ENCODE measurements at places on chromosomes 7 and 10.

- DNase-seq = no peak
Measured at GRCh38 chr7:44259547-44260457, 59.0 kb downstream of the YKT6 start.

DNA sequence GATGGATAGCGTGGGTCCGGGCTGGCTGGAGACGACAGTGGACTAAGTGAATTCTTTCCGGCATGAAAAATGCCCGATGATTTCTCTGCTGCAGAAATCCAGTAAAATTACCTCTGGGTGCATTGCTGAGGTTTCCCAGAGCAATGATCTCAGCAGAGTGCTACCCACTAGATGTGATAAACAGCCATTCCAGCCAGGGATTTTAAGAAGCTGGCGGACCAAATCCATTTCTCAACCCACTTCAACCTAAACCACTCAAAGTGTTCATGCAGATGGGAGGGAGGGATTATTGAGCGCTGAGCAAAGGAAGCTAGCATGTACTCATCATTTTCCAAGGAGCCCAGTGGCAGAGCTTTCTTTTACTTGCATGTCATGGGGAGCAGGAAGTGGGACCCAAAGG, 116.7 kb downstream of the PRKCQ start:
- DNase-seq = no peak

GRCh38 chr10:62707810-62708209, 96.7 kb upstream of the ADO start:
- no peak for DNase-seq

DNA sequence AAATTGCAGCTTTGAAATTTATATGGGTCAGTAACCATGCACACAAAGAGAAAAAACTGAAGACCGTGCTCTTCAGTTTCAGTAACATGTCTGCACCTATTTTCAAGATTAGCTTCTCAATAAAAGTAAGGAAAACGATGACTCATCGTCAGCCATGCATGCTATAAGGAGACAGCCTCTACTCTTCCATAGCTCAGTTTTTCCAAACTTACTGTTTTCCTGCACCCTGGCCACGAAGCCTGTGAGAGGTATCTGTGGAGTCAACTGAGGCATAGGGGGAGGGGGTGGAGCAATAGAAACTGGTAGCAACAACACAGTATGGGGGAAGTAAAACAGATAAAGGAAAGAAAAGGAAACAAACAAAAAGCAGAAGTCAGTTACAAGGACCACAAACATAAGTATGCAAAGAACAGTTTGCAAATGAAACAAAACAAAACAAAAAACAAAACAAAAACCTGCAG, 58.0 kb downstream of the PDSS1 start:
- peak; percentile 55 for DNase-seq

- peak; percentile 41 for DNase-seq
Measured at GRCh38 chr10:100731407-100732240, 13.8 kb upstream of the PAX2 start.

DNA sequence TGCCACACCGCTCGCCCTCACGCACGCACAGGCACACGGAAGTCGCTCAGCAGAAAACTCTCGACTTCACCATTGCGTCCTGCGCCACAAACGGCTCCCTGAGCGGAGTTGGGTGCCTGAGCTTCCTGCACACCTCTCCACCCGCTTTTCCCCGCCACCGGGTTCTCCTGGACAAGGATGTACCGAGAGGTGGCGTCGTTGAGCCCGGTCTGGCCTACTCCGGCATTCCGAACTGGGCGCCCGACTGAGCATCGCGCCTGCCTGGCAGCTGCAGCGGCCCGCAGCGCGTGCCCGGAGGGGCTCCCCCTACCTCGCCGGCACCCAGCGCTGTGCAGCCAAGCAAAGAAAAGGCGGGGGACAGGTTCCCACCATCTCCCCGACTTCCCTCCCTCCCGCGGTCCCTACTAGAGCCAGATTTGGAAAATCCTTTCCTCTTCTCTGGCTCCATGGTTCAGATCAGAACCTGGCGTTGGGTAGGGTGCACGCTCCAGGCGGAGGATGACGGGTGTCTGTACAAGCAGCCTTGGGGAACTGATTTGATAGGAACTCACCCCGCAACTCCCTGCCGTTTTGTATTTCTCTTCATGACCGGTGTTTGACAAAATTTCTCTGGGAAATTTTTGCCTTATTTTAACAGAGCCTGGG, 1.7 kb downstream of the SORCS3 start:
- peak; percentile 25 for DNase-seq

GRCh38 chr10:126027692-126028091, 131.3 kb downstream of the FANK1 start:
- DNase-seq = no peak

- DNase-seq = no peak
Measured at GRCh38 chr7:34090816-34091215, 185.5 kb downstream of the BMPER start.

DNA sequence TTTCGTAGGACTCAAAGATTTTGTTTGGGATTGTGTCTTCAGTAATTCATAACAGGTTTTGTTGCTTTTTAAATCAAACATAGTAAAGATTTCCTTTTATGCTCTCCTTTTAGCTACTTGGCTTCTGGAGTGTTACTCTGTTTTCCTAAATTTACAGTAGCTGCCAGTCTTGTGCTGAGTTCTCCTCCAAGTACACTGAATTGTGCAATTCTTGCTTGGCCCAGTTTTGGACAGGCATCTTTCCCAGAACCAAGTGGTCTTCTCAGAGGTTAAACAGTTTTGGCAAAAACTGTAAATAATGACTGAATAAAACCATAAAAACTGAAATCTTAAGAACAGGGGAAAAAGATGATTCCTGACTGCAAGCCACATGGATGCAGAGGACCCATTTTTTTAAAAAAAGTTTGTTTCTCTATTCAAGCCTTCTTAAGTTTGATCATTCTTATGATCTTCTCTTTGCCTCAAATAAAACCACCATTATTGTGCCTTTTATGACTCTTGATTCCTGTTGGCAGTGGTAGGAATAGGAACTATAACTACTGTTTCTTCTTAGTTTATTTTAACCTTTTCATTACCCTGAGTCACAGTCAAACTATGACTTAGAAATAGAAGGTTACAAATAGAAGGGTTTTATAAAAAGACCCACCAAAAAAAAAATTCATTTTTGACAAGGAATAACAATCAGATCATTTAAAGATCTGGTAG, 88.0 kb downstream of the MDFIC start:
- DNase-seq = no peak

GRCh38 chr10:130810856-130811255, 500.7 kb downstream of the TCERG1L start:
- no peak for DNase-seq

- DNase-seq = no peak
Measured at GRCh38 chr7:44771358-44771757, 22.7 kb downstream of the ZMIZ2 start.

GRCh38 chr10:110448682-110449418, 48.9 kb upstream of the DUSP5 start:
- DNase-seq = no peak

DNA sequence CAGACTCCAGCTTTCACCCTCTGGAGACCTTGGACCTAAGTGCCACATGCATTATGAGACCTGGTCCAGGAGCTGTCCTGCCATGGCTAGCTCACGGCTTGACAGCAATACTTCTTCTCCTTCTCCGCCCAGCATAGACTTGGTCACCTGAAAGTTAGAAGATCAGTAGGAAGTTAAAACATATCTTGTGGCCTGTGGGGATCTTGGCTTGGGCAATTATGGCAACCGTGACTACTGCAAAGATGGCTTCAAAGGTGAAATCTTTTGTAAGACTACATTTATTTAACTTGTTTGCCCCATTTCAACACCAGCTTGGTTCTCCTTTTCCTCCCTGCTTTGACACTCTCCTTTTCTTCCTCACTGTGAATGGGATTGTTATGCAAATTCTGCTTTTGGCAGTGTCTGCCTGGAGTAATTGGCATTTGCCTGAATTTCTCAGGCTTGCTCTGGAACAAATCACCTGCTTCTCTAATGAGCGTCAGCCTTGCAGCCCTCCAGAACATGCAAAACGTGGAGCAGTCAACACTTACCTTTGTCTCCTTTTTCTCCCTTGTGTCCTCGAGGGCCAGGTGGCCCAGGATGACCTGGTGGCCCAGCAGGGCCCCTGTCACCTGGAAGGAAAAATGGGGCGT, 53.4 kb downstream of the COL17A1 start:
- DNase-seq = peak; percentile 3

DNA sequence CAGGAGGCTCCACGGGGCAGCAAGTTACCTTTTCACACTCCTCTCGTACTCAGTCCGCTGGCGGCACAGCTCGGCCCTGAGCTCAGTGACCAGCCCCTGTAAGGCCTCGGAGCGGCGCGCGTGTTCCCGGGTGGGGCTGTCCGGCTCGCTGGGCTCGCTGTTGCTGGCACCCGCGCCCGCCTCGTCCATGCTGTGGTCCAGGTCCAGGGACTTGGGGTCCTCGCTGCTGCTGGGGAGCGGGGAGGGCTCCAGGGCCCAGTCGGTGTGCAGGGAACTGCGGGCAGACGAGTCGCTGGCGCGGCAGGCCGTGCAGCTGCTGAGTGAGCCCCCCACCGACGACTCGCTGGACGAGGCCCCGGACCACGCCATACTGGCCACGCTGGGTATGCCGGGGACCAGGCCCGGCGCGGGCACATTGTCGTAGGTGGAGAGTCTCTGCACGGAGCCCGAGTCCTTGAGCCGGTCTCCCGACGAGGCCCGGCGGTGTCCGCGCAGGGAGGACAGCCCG, 143.8 kb downstream of the MAPK8 start:
- peak; percentile 21 for DNase-seq

DNA sequence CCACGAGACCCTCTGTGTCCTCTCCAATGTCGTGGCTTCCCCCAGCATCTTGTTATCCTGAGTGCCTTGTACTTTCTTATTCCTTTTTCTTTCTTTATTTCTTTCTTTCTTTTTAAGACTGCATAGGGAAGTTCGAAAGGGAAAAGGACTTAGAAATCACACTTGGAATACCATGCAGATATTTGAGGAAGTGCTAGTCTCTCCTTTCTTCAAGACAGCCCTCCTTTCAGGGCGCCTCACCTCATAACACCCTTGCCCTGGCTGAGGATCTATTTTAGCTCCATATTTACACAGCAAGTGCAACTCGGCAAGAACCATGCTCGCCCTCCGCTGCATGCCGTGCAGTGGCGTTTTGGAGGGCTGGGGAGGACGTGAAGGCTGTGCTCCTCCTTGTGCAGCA, 232.3 kb upstream of the GLI3 start:
- no peak for DNase-seq

DNA sequence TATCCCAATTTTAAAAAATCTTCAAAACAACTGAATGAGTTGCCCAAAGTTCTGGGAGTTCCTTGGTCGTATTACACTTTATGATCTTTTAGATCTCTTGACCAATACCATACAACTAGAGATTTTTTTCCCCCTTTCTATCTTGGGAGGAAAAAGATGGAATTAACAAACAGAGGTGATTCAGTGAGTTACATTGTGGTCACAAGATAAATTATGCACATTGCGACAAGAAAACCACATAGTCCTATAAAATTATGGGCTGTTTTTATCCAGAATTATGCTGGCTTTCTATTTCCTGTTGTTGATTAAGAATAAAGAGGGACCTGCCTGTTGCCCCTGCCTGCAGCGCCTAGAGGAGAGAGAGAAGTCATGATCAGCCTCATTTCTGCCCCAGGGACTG, 8.2 kb upstream of the SGPL1 start:
- DNase-seq = no peak
